ENCODE measurements at places on chromosomes 2 and 18.

GRCh38 chr18:3213300-3214059 is 6.3 kb downstream of the MYOM1 start:
- no peak for DNase-seq
- H3K27me3 ChIP-seq: no peaks in the 10 kb centered on the region
- peaks cover 23% of the 10 kb centered on the region for H3K4me1 ChIP-seq
- peaks cover 8% of the 10 kb centered on the region for H3K36me3 ChIP-seq
- no peak overlapping the region for H3K27ac ChIP-seq

DNA sequence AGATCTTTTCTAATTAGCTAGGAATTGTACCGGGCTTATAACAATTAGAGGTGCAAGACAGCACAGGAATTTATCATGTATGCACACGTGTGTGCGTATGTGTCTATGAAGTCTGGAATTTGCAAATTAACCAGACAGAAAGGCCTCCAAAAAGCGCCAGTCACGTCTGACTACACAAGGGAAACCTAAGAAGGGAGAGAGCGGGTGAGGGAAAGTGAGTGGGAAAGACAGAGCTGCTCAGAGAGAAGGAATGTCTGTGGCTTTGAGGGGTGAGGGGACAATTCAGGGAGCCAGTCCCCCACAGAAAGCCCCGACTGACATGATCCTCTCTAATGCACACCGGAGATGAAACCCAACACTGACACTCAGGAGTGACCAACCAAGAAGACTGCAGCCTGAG is 197.7 kb upstream of the SH3BP4 start:
- H3K36me3 ChIP-seq: no peaks in the 10 kb centered on the region
- peak overlapping the region; percentile 21 for H3K4me3 ChIP-seq
- DNase-seq: no peak

- H3K4me1 ChIP-seq: peaks cover 8% of the 10 kb centered on the region
- no peaks in the 10 kb centered on the region for H3K36me3 ChIP-seq
- peak; percentile 28 for DNase-seq
- peak within 1 kb of the TSS; percentile 70 for H3K27ac ChIP-seq
- no peaks in the 10 kb centered on the region for H3K27me3 ChIP-seq
Measured at GRCh38 chr2:230326453-230327417, at the start of gene SP140L. TSS of gene SP140L (plus strand) at chr2:230327193. CDS start at chr2:230327270, 77 bp downstream.

DNA sequence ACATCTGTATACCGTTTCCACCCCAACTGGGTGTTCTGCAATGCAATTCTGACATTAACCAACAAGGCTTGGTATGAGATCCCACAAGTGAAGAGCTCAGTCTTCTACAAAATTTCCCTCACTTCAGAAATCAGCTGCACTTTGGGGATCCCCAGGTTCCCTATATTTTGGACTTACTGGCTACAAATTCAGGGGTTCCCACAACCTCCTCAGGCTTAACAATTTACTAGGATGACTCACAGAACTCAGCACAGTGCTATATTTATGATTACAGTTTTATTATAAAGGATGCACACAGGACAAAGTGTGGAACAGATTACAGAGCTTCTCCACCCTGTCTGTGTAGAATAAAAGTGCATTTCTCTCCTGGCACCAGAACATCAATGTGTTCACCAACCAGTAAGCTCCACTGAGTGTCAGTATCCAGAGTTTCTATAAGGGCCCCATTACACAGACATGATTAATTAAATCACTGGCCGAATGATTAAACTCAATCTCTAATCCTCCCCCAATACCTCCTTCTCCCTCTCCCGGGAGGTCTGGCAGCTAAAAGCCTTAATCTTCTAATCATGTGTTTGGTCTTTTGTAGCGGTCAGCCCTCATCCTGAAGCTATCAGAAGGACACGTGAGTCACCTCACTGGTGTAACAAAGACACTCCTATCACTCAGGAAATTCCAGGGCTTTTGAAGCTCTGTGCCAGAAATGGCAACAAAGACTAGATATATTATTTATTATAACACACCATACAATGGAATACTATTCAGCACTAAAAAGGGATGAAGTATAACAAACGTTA is 84.6 kb downstream of the SLC66A3 start:
- H3K4me3 ChIP-seq: no peak overlapping the region
- peaks cover 15% of the 10 kb centered on the region for H3K4me1 ChIP-seq
- H3K27me3 ChIP-seq: no peaks in the 10 kb centered on the region
- H3K36me3 ChIP-seq: no peaks in the 10 kb centered on the region
- no peak for DNase-seq

DNA sequence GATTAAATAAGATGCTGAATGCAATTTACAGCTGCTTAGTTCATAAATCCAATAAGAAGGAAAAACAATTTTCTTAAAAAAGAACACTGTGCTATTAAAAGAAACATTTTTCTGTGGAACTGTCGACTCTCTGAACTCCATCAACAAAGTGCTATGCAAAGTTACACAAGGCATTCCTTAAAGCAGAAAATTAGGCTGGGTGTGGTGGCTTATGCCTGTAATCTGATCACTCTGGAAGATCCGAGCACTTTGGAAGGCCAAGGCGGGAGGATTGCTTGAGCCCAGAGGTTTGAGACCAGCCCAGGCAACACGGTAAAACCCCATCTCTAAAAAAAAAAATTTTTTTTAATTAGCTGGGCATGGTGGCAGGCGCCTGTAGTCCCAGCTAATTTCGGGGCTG is 13.0 kb downstream of the MCM6 start:
- peak overlapping the region; percentile 20 for H3K27ac ChIP-seq
- no peaks in the 10 kb centered on the region for H3K27me3 ChIP-seq
- H3K36me3 ChIP-seq: peaks cover 34% of the 10 kb centered on the region
- DNase-seq: no peak

- DNase-seq: no peak
- H3K27me3 ChIP-seq: no peaks in the 10 kb centered on the region
- no peaks in the 10 kb centered on the region for H3K4me1 ChIP-seq
- no peak overlapping the region for H3K4me3 ChIP-seq
- H3K36me3 ChIP-seq: no peaks in the 10 kb centered on the region
Measured at GRCh38 chr2:33848486-33848885, 249.4 kb upstream of the FAM98A start.

- no peaks in the 10 kb centered on the region for H3K4me1 ChIP-seq
- DNase-seq: no peak
- H3K27ac ChIP-seq: no peak overlapping the region
- H3K36me3 ChIP-seq: no peaks in the 10 kb centered on the region
- H3K27me3 ChIP-seq: no peaks in the 10 kb centered on the region
- no peak overlapping the region for H3K4me3 ChIP-seq
Measured at GRCh38 chr18:58559427-58560186, 69.3 kb downstream of the ALPK2 start.

DNA sequence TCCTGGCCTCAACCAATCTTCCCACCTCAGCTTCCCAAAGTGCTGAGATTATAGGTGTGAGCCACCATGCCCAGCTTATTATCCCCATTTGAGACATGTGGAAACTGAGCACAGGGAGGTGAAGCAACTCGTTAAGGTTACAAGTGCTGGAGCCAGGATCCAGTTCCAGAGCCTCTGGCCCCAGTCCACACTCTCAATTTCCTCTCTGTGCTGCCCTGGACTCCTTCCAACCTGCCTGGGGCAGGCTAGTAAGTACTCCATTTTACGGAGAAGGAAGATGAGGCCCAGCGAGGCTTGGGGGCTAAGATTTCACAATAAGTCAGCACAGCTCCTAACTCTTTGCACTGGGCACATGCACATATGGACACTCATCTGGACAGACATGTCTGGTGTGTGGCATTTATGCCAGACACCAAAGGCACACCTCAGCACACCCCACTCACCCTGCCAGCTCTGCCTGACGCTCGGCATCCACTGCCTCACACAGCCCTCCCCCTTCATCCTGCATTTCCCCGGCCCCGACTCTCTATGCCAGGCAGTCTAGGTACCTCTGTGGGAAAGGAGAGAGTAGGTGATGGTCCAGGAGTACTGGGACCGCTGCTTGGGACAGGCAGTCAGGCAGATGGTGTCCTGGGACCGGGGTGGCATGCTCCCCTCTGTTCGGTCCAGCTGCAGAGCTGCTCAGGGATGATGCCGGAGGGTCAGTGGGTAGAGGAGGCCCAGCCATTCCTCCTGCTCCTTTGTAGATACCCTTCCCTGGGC is 20.5 kb downstream of the CFAP65 start:
- H3K27ac ChIP-seq: no peak overlapping the region
- no peaks in the 10 kb centered on the region for H3K27me3 ChIP-seq
- H3K4me3 ChIP-seq: no peak overlapping the region
- DNase-seq: no peak

GRCh38 chr2:10873790-10874437 is 37.8 kb upstream of the KCNF1 start:
- H3K27ac ChIP-seq: no peak overlapping the region
- no peak for DNase-seq
- H3K36me3 ChIP-seq: no peaks in the 10 kb centered on the region

DNA sequence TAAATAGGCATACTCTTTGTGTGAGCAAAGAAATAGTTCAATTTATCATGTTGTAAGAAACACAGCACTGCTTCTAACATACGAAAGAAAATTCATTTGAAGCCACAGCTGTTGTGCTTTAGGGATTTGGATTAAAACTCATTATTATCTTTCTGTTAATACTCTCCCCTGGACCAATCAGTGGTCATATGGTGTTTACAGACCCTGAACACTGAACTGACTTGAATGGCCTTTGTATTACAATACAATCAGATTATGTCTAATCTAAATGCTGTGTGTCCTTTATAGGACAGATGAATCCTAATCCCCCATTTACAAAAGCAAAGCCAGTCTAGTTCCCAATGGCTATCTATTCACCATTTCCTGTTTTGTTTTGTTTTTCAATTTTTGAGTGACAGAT is 36.5 kb downstream of the ZNF385B start:
- no peaks in the 10 kb centered on the region for H3K4me1 ChIP-seq
- DNase-seq: no peak
- H3K27me3 ChIP-seq: no peaks in the 10 kb centered on the region

DNA sequence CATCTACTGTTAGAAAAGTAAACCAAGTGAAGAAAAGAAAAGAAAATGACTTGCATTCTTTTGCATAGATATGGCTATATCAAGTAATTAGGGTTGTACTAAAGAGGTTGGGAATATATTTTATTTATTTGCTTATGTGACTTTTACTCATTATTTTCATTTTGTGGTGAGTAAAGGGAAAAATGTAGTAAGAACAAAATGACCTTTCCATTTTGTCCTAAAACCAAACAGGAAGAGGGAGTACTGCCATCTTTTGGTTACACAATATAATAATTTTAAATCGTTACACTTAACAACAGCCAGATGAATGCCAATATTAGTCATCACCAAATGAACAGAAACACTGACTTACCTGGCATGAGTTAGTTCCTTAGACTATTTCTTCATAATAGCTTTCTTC is 47.3 kb upstream of the NDUFV2 start:
- H3K27ac ChIP-seq: peak overlapping the region; percentile 33
- no peaks in the 10 kb centered on the region for H3K27me3 ChIP-seq
- no peak for DNase-seq
- H3K4me3 ChIP-seq: no peak overlapping the region
- no peaks in the 10 kb centered on the region for H3K36me3 ChIP-seq

- DNase-seq: no peak
- no peak overlapping the region for H3K4me3 ChIP-seq
- H3K4me1 ChIP-seq: no peaks in the 10 kb centered on the region
- no peaks in the 10 kb centered on the region for H3K27me3 ChIP-seq
- no peak overlapping the region for H3K27ac ChIP-seq
Measured at GRCh38 chr2:105504459-105504858, 105.6 kb upstream of the FHL2 start.

GRCh38 chr18:35982409-35983114 is 10.1 kb downstream of the RMP24 start:
- no peak overlapping the region for H3K4me3 ChIP-seq
- H3K4me1 ChIP-seq: no peaks in the 10 kb centered on the region
- DNase-seq: no peak
- peaks cover 32% of the 10 kb centered on the region for H3K36me3 ChIP-seq

- H3K4me1 ChIP-seq: no peaks in the 10 kb centered on the region
- no peak overlapping the region for H3K4me3 ChIP-seq
- no peaks in the 10 kb centered on the region for H3K36me3 ChIP-seq
- DNase-seq: no peak
Measured at GRCh38 chr2:206920310-206920709, 19.0 kb upstream of the CPO start.

DNA sequence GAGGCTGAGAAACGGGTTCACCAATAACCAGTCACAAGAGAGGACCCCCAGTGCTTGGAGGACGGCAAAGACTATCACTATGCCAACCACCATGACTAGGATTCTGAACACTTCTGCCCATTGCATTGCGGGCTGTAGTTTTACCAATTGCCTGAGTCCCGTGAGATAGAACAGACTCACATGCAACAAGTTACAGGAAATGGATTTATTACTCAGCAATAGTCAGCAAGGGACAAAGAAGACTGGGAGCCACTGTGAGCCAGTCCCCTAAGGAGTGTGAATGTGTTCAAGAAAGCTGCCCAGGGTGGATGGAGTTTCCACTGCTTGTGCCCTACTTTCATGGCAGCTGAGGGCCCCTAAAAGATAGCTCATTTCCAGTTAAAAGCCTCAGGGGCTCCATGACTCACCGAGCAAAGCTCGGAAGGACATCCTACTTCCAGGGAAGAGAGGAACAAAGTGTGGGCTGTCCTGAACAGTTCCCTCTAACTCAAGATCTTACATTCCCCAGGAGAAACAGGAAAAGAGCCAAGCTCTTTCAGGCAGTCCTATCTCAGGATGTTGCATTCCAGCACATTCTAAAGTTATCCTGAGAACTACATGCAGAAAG is 54.4 kb downstream of the SLC4A3 start:
- H3K27me3 ChIP-seq: no peaks in the 10 kb centered on the region
- no peak overlapping the region for H3K4me3 ChIP-seq
- peaks cover 27% of the 10 kb centered on the region for H3K4me1 ChIP-seq
- H3K27ac ChIP-seq: peak overlapping the region; percentile 2
- H3K36me3 ChIP-seq: no peaks in the 10 kb centered on the region

DNA sequence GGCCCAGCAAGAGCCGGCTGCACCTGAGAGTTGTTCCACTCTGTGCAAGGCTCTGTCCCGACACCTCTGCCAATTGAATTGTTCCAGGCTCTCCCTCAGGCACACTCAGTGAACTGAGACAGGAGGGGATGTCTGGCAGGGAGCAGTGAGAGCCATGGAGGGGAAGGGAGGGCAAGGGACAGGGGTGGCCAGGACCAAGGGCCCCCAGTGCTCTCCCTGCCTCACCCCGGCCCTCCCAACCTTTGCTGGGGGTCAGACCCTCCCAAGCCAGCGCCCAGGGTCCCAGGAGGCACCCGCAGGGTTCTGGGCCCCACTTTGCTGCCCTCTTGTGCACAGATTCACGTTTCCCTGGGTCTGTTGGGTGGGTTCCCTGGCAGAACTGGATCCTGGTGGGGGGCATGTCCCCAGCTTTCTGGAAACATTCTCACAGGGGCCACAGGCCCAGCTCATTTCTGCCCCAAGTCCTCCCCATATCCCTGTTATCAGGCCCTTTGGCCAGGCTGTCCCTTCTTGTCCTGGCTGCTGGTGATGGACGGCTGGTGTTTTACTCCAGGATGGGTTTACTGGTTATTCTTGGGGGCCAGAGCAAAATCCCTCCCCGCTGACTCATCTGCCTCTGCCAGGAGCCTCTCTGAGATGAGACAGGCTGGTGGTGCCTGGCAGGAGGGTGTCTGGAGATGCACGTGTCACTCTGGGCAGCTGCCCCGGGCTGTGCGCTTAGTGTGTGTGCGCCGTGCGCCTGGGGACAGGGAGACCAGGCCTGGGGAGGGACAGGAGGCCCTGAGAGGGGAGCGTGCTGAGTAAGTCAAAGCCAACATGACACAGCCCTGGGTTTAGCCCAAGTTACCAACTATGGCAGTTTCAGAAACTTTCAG is 136.5 kb upstream of the CTDP1 start:
- no peak overlapping the region for H3K27ac ChIP-seq
- H3K36me3 ChIP-seq: no peaks in the 10 kb centered on the region
- DNase-seq: no peak
- no peak overlapping the region for H3K4me3 ChIP-seq

Measured in thoracic aorta (tissue), 2 donors.